ENCODE measurements at places on chromosomes 13 and 19.

DNA sequence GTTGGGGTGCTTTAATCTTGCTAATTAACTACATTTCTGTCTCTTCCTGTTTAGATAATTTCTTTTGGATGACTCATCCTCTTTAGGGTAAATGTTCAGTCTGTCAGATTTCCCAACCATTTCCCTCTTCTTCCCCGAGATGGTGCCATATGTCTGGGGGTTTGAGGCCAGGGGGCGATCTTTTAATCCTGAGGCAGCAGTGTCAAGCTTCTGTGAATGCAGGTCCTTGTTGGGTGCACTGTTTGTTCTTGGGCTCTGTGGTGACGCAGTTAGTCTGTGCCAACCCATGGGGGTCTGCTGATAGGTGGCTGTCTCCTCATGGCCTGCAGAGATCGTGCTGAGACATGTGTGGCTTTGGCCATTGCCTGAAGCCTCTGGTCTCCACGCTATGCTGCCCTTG, 420.4 kb downstream of the NDFIP2 start:
- DNase-seq, result no peak

DNA sequence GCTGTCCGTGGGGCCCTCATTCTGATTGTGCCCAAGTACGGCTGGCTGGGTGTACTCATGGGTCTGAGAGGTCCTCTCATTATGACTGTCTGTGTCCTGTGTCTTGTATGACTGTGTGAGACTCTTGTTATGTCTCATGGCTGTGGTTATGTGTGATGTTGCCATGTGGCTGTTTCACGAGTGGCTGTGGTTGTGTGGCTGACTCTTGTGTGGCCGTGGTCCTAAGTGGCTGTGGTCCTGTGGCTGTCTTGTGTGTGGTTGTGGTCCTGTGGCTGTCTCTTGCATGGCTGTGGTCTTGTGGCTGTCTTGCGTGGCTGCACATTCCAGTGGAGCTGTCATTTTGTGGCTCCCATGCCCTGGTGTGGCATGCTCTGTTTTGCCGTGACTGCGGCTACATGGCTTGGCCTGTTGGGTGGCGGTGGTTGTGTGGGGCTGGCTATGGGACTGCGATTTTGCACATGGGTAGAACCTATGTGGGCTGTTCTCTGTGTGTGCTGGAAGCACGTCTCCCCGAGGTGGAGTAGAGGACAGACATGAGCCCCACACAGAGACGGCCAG, 2.5 kb downstream of the LYL1 start:
- DNase-seq, result no peak

- DNase-seq, result no peak
Measured at GRCh38 chr19:48010932-48011758, 16.7 kb downstream of the ELSPBP1 start.

DNA sequence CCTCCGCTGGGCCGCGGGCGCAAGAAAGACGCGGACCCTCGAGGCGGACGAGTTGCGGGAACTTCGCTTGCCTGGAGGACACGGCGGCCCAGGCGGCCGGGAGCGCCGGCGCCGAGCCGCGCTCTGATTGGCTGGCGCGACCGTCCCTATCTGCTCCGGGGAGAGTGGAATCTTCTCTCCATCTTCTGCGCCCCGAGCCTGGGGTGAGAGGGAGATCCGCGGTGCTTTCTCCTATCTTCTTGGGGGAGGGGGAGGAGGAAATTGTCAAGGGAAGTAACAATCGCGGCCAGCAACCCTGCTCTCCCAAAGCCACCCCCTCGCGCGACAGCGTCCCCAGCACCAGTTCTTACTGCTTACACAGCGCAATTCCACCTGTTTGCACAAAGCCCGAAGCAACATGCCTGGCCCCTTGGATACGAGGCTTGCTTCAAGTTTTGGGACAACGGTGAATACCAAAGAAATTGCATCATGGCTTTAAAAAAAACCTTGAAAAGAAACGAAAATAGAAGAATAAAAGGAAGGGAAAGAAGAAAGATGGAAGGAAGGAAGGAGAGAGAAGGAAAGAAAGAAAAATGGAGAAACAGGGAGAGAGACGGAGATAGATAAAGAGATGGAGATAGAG, 4.8 kb downstream of the SOX21 start:
- DNase-seq, result no peak

DNA sequence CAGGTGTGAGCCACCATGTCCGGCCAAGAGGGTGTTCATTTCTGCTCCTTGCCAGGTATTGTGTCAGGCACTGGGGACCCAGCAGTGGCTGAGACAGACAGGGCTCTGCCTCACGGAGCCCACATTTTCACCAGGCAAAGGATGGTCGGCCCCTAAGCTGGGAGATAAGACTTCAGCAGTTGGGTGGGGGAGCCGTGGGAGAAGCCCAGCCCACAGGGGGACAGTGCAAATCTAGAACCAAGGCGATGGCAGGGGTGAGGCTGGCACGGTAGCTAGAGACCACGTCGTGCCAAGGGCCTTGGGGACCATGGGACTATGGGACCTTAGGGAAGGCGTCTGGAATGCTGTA, 8.3 kb downstream of the LSR start:
- DNase-seq, result no peak

GRCh38 chr13:43363156-43363953, 340.0 kb downstream of the DNAJC15 start:
- no peak for DNase-seq

DNA sequence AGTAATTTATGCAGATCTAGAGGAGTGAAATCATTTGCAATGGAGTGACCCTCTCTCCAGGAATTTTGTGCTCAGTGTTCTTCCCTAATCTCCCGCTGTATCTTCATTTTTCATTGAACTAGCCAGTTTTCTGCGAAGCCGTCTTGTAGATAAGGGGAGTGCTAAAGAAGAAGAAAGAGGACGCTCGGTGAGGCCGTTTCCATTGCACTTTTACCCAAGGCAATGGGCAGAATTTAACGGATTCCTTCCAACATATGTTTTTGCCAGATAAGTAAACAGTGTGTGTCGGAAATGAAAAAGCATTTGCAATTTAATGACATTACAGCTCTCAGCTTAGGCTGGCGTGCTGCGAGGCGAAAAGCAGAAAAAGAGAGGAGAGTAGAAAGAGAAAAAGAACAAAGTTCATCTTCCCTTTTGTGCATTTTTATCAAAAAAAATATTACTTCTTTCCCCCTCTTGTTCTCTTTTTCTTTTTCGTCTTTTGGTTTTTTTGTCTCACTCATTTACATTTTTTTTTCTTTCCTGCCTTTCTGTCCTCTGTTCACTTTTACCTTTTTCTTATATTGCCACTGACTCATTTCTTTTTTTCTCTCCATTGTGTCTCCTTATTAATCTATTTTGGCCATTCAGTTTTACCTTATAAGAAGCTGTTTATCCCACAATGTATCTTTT, 49.9 kb downstream of the SOX21 start:
- DNase-seq, result no peak

- DNase-seq, result no peak
Measured at GRCh38 chr13:47337781-47338507, 441.1 kb upstream of the HTR2A start.

GRCh38 chr13:93784191-93784590, 557.6 kb downstream of the GPC6 start:
- no peak for DNase-seq

- DNase-seq, result peak; percentile 96
Measured at GRCh38 chr19:46975925-46976782, 43.5 kb upstream of the NPAS1 start.

- DNase-seq, result no peak
Measured at GRCh38 chr13:75417656-75418055, 64.3 kb downstream of the TBC1D4 start.

DNA sequence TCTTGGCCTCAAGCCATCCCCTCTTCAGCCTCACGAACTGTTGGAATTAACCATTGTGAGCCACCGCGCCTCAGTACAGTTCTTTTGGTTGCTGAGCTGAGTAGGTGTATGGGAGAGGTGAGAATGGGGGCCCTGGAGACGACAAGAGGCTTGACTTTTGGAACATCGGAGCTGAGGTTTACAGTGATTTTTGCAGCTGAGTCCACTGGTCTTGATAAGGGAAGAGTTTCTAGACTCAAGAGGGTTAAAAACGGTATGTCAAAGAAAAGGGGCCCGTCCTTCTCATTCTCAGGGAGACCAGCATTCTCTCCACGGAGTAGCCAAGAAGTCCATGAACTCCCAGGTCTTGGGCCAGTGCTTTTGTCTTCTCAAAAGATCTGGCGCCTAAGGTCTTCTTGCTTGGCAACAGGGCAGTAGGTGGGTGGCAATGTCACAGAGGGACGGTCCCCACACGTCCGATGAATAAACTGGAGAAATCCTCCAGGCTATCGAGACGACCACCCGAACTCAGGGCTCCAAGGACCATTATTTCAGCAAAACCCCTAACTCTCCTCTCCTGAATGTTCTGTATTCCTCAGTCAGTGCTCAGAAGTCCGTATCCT, 6.4 kb upstream of the QTRT1 start:
- no peak for DNase-seq

DNA sequence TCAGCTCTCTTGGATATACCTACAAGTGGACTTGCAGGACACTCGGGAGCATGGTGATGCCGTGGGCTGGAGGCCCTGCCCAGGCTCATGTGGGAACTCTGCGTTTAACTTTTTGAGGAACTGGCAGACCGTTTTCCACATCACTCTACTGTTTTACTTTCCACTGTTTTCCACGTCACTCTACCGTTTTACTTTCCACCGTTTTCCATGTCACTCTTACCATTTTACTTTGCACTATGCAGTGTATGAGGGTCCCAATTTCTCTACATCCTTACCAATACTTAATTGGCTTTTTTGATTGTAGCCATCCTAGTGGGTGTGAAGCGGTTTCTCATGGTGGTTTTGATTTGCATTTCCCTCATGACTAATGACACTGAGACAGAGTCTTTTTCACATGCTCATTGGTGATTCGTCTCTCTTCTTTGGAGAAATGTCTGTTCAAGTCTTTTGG, 40.5 kb downstream of the GATAD2A start:
- no peak for DNase-seq

DNA sequence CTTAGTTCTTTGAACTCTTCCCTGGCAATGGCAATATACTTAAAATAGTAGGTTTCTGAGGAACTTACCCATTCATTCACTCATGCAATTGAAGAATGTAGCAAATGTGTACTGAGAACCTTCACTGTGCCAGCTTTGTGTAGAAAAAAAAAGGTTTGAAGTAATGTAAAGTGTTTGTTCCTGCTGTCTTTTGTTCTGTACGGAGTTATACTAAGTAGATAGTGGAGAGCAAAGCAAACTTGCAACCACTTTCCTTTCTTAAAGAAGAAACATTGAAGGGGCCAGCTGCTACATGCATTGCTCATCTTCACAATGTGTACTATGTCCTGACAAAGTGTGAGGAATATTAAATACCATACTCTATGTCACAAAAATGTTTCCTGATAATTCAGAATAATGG, 68.9 kb upstream of the FREM2 start:
- no peak for DNase-seq

GRCh38 chr13:74987124-74987690, 494.8 kb downstream of the TBC1D4 start:
- DNase-seq, result no peak

GRCh38 chr13:40026174-40026585, 370.7 kb downstream of the COG6 start:
- no peak for DNase-seq

- no peak for DNase-seq
Measured at GRCh38 chr13:30091691-30092090, 215.7 kb downstream of the KATNAL1 start.

DNA sequence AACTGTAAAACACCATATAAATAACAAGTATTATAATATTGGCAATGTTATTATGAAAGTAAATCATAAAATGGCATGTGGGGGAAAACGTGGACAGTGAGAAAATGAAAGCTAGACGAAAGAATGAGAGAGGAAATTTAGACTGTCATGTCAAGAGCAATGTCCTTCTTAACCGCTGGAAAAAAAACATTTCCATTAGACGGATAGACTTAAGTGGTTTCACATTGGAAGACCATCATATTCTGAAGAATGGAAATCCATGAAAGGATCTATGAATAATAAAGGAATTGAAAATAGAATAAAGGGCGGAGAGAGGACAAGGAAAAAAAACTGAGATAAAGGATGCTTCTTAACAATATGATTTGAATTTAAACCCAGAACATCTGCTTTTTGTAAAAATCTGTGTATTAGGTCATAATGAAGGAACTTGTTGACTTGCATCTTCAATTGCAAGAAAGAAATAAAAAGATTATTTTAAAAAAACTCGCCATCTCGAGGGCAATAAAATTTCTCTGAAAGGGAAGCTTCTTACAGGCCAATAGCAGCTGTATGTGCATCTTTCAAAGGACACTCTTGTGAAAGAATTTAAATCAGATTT, 90.6 kb downstream of the SPRY2 start:
- no peak for DNase-seq

DNA sequence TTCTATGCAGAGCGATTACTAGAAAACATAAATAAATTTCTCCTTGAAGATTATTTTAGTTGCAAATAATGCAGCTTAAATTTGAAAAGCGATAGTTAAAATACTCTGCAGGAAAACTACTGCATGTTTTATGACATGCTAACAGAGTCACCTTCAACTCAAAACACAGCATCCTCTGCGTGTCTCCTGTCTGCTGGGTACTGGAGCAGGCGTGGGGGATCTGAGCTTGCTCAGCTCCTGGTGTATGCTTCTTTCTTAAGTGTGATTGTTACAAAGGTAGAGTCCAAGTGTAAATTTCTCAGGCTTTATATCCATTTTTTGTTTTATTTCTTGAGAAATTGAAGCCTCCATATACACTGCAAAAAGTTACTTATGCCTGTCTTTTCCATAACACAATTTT, 15.3 kb downstream of the SPATA13 start:
- DNase-seq, result no peak

- DNase-seq, result no peak
Measured at GRCh38 chr13:58004751-58005150, 373.2 kb downstream of the PCDH17 start.

- DNase-seq, result no peak
Measured at GRCh38 chr19:1395194-1396018, 5.9 kb downstream of the GAMT start.

GRCh38 chr19:18130523-18131242, 22.3 kb upstream of the PIK3R2 start:
- DNase-seq, result no peak

DNA sequence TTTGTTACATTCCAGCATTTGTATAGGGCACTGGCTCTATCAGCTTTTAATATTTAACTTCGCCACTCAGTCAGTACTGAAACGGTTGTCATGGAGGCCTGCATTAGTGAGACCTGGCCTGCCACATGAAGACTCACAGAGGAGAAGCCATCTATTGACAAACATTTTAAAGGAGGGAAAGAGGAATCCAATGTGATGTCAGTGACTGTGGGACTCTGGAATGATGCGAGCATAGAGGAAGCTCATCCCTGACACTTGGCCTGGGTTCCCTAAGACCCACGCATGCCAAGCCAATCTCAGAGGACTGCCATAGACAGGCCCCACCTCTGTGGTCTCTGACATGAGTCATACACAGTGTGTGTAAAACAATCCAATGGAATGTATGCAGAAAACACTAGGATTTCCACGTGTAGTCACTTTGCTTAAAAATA, 7.9 kb upstream of the DPY19L3 start:
- DNase-seq, result peak; percentile 71

- peak; percentile 33 for DNase-seq
Measured at GRCh38 chr13:88074794-88075510, 403.8 kb downstream of the SLITRK5 start.

- no peak for DNase-seq
Measured at GRCh38 chr19:47005873-47006272, 13.8 kb upstream of the NPAS1 start.

- no peak for DNase-seq
Measured at GRCh38 chr19:6613711-6614110, 22.8 kb upstream of the CD70 start.

GRCh38 chr19:48625891-48626327, 6.6 kb downstream of the SPHK2 start:
- DNase-seq, result no peak

- DNase-seq, result no peak
Measured at GRCh38 chr19:55041627-55042343, 3.7 kb upstream of the GP6 start.

- DNase-seq, result no peak
Measured at GRCh38 chr19:38722947-38723605, 21.2 kb downstream of the CAPN12 start.
